T1000 (cell line): ENCODE measurements at places on chromosomes 11 and 22.

- DNase-seq, result no peak
Observed at GRCh38 chr22:28951969-28952521, 68.7 kb downstream of the ZNRF3 start.

- DNase-seq, result no peak
Observed at GRCh38 chr22:17898375-17898774, 124.1 kb upstream of the BID start.

DNA sequence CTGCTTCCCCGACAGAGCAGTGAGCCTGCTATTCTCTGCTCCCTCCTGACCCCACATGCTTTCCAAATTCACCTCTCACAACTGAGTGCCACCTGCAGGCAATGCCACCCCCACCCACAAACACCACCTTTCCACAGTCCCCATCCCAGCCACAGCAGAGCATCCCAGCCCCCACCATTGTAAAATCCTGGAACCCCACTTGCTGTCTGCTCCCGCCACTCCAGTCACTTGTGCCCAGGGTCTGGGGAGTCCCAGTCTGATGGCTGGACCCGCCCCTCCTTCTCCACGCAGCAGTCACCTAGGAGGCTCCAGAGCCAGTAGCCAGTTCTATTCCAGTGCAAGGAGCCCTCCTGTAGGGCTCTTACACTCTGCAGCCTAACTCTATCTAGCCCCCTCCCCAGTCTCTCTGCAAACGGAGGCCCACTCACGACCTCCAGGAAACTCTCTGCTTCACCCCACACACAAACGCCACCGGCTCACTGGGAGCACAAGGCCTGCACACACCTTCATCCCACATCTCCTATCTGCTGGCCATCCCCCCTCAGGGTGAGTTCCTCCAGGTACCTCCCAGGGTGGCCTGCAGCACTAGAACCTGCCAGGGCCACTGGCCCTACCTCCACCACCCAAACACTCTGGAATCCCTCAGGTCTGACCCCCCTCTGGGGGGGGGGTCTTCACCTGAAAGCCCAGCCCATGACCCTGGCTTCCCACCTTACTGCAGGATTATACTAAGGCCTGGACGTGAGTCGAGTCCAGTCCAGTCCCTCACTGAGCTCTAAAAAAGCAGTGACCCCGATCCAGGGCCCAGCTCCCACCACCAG, 1.4 kb downstream of the GNB1L start:
- DNase-seq, result no peak

DNA sequence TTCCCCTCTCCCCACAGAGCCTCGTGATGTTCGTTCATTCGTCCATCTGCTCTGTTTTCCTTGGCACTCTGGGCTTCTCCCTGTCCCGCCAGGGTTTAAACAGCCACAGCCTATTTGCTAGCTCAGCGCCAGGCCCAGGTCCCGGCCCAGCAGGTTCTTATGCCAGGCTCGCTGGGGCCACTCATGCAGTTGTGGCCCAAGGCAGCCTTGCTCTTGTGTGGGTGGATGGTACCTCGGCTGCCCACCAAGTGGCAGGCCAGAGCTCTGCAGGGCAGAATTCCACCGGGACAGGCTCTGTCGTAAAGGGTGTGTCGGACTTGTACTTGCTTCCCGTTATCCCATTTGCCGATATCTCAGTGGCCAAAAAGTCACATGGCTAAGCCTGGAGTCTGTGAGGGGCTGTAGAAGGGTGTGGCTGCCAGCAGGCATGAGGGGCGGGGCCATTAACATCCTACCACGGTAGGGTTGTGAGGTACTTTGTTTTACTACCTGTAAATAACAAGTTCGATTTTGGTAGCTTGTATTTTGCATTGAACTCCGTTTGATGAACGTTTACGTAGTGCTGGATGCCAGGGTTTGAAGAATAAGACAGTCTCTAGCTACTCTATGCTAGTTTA, 7.9 kb downstream of the FAM118A start:
- DNase-seq, result no peak

- DNase-seq, result no peak
Observed at GRCh38 chr11:104918113-104918824, 20.0 kb upstream of the CASP12 start.

DNA sequence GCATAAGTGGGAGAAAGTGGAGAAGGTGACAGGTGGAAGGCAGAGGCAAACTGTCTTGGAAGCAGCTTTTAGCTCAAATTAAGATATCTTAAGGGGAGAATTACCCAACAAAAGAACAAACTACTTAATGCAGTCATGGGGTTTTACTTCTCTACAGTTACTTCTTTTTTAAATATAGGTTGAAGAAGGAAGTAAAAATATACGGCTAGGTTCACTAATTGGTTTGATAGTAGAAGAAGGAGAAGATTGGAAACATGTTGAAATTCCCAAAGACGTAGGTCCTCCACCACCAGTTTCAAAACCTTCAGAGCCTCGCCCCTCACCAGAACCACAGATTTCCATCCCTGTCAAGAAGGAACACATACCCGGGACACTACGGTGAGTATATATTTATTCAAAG, 40.8 kb downstream of the PDHX start:
- no peak for DNase-seq

GRCh38 chr11:15727520-15727914, 612.8 kb downstream of the INSC start:
- DNase-seq, result no peak

DNA sequence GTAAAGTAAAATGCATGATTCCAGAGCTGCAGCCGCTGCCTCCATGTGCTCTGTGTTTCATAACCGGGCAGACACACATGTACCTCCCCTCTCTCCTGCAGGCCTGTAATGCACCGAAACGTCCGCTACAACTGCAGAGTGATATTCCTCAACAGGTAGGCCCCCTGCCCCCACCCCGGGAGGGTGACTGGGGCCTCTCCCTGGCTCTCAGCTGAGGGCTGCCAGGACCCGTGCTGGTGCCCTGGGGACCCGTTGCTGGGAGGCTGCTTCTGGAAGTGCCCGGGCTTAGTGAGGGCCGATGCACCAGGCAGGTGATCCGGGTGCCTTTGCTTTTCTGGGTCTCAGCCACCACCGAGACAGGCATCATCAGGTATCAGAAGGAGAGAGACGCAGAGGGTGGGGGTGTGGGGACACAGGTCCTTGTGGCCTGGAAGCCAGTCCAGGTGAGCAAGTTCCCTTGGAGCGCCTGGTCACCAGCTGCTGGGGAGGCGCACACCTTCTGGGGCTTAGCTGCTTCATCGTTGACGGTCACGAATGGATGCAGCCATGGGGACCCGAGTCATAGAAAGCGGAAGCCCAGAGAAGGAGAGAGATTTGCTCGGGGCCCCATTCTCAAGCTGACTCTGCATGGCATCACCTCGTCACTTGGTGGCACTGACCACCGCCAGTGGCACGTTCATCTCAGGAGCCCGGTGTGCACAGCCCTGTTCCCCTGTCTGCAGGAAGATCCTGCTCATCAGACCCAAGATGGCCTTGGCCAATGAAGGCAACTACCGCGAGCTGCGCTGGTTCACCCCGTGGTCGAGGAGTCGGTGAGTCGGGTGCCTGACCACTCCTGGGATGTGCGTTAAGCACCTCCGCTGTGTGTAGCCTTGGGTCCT, 10.6 kb downstream of the NADSYN1 start:
- no peak for DNase-seq

- DNase-seq, result no peak
Observed at GRCh38 chr11:2828585-2829330, 56.8 kb downstream of the CDKN1C start.

- DNase-seq, result no peak
Observed at GRCh38 chr11:79098146-79098545, 342.7 kb downstream of the TENM4 start.

- DNase-seq, result no peak
Observed at GRCh38 chr22:47279746-47280145, 517.3 kb downstream of the TBC1D22A start.

GRCh38 chr22:47444746-47445065, 682.3 kb downstream of the TBC1D22A start:
- DNase-seq, result no peak

- no peak for DNase-seq
Observed at GRCh38 chr11:114243461-114244372, 52.5 kb upstream of the NNMT start.

- no peak for DNase-seq
Observed at GRCh38 chr11:128965485-128965884, 22.8 kb upstream of the TP53AIP1 start.

DNA sequence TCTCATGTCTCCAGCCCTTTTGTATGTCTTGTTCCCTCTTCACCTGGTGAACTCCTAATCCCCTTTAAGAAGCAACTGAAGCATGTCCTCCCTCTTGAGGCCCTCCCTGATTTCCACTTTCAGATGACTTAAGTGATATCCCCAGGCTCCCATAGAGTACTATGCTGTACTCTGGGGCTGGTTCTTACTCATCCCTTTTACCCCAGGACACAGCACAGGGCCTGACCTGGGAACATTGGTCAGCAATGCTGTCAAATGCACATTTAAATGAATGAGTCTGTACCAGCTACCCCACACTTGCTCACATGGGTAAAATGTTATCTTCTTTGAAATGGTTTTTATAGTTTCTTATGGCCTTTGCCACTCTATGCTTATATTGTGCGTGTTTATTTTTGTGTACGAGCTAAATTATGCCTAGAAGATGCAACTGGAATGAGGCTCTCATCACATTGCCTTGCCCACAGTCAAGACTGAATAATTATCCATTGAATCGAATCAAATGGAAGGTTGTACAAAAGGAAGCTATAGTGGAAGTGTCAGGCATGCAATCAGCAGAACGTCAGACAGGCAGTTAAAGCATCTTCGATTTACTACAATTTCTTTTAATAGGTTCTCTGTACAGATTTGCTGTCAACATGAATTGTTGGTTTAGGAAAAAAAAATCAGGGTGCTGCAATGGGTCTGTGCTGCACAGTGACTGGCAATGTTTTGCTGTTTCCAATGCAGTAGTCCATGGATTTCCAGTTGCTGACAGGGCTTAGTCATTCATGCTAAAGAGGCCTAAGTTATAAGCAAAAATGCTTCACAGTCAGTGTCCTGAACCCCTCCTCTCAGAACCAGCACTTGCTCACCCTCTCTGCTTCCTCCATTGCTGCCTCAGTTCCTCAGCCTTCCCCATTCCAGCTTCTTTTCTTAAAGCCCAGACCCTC, 79.5 kb downstream of the PARVA start:
- DNase-seq, result no peak

GRCh38 chr11:109426442-109427240, 4.7 kb downstream of the C11orf87 start:
- no peak for DNase-seq

- no peak for DNase-seq
Observed at GRCh38 chr22:17566776-17567175, 3.5 kb downstream of the SLC25A18 start.

DNA sequence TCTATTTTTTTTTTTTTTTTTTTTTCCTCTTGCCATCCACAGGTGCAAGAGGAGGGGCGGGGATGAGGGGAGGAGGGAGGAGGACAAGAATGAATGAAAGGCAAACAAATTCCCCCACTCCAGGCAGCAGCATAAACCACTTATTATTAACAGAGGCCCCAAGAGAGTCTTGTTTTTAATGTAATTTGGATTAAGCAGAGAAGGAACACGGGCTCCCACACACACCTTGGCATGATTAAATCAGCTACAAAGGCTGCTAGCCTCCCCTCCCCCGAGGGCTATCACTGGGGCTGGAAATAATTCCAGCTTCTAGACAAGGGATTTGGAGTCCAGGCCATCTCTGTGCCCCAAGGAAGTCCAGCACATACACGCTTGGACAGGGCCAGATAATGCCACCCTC, 93.4 kb upstream of the DRD2 start:
- DNase-seq, result no peak

DNA sequence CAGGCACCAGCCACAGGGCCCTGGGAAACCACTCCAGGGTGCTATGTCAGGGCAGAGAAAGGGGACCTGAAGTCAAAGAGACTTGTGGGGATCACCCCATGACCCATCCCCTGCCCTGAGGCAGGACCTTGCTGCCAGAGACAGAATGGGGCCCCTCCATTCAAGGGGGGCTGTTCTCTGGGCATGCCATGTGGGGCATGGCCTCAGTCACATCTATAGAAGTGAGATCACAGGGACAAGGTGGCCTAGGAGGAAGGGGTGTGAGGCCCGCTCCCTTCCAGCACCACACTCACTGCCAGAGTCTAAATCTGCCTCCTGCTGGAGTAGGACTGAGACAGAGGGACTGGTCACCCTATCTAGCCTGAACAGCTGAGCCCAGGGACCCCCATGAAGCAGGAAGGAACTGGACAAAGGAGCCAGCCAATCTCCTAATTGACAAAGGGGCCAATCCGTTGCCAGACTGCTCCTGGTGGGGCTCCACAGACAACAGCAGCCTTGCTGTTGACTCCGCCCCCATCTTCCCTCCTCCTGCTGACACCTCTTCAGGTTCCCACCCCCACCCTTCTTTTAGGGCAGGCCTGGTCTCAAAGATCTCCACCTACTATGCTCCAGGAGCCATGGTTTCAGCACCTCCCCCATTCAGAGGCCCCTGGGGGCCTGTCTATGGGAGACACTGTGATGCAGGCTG, 26.0 kb downstream of the NEAT1 start:
- DNase-seq, result peak; percentile 52

DNA sequence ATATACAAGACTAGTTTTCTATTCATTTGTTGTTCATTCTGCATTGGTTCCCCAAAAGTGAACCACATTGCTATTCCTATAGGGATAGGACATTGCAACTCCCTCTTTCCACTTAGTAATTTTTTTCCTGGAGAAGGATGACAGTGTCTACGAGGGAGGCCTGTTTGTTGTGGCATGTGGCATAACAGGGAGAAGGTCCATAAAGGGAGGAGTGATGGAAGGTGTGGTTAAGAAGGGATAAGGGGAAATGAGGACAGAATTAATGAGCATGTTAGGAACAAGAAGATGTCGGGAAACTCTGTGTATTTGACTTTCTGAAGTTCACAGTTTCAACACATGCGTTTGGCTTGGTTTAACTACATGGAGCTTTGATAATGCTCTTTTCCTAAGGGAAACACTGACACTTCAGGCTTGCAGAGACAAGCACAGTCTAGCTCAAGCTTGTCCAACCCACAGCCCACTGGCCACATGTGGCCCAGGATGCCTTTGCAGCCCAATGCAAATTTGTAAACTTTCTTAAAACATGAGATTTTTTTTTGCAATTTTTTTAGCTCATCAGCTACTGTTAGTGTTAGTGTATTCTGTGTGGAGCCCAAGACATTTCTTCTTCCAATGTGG, 149.7 kb downstream of the TRPC6 start:
- DNase-seq, result no peak

DNA sequence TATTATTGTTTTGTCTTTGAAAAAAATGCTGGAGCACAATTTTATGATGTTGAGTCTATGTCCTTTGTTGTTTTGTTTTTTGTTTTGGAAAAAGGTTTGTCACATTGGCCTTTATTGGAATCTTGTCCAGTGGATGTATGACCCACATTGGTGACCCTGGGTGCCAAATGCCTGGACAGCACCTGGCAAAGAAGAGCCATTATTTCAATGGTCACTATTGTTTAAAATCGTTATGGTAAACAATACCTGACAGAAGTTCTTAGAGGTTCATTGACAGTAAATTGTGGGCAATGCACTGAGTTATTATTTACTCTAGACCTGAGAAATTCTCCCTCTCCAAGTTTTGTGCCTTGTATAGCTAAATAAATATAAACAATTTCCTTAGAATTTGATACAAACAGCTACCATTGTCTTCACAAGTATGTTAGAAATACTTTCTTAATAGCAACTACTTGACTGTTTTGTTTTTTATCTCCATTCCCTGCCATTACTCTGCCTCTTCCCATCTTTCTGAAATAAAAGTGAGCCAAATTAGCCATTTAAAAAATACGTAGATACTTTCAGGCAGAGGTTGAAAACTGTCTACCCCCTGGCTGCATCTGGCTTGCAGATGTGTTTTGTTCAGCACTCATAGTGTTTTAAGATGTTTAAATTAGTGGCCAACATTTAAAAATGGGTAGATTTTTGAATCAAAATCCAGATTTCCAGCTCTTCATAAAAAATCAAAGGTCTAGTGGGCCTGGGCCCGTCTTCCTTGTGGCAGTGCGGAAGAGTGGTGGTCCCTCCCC, 39.9 kb downstream of the BMAL1 start:
- DNase-seq, result no peak
